ENCODE measurements at places on chromosomes 4 and X. TPM values are rescaled to one million over a fixed set of nuclear protein-coding genes. Genes with fewer than 3 reads are reported as not detected.

TMEM150C gene
- 3.5 TPM for total RNA-seq

GUCY1A1 gene
- total RNA-seq = 7.2 TPM

GAGE12F gene
- not detected for total RNA-seq

CENPVL2 gene
- not detected for total RNA-seq

TMEM175 gene
- 15.3 TPM for total RNA-seq

TLR3 gene
- total RNA-seq = 2.0 TPM

ABCG2 gene
- total RNA-seq = 1.8 TPM

LDB2 gene
- total RNA-seq = 13.8 TPM

TXK gene
- not detected for total RNA-seq

FAT1 gene
- total RNA-seq = 5.8 TPM

SLC6A14 gene
- total RNA-seq = not detected

TMEM271 gene
- total RNA-seq = not detected

DNA sequence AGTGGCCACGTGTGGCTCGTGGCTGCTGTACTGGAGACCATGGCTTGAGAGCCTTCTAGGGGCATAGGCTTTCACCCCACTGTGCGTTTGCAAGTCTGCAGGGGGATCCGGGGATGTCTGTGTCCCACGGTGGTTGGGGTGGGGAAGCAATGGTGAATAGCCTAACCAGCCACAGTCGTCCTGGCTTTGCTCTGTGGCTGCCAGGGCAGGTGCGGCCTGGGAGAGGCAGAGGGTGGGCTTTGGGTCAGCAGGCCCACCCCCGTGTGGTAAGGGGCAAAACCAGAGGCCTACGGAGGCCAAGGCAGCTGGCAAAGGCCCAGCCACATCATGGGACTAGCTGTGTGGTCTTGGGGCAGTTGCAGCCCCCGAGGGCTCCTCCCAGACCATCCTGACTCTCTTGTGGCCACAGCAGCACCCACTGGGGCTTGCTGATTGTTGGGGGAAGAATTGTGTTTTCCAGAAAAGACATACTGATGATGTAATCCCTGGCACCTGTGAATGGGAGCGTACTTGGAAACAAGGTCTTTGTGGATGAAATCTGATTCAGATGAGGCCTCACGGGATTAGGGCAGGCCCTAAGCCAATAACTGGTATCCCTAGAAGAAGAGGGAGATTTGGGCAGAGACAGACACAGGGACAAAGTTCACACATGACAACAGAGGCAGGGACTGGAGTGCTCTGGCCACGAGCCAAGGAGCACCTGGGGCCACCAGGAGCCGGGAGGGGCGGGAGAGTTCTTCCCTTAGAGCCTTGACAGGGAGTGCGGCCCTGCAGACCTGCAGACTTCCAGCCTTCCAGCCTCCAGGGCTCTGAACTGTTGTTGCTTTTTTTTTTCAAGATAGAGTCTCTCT is 2.9 kb downstream of the CPZ start:
- no peak overlapping the region for H3K4me3 ChIP-seq
- no peaks in the 10 kb centered on the region for H3K4me1 ChIP-seq
- H3K36me3 ChIP-seq = no peaks in the 10 kb centered on the region
- no peak overlapping the region for H3K27ac ChIP-seq
- DNase-seq = no peak

DNA sequence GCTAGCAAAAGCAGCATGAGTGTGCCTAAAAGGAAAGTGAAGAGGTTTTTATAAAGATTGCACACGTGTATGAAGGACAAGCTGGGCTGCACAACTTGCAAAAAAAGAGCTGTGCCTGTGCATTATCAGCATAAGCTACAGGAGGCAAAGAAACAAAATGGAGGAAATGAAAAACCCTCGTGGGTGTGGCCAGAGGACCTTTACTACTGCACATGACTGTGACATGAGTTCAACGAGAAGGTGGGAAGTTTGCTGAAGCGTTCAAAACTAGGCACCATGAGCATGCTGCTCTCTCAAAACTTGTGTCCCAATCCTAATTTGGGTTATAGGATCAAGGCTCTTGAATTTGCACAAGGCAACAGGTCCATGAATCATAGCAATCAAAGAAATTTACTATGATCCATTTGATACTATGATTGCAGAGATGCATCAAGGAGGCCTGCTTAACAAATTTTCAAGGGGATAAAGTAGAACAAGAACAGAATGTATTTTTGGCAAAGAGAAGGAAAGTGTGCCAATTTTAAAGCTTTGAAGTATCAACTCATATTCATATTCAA is 38.1 kb upstream of the CXorf38 start:
- H3K27ac ChIP-seq = peak overlapping the region; percentile 7
- H3K27me3 ChIP-seq = no peaks in the 10 kb centered on the region
- no peak for DNase-seq
- peaks cover 51% of the 10 kb centered on the region for H3K4me1 ChIP-seq
- no peak overlapping the region for H3K4me3 ChIP-seq

DNA sequence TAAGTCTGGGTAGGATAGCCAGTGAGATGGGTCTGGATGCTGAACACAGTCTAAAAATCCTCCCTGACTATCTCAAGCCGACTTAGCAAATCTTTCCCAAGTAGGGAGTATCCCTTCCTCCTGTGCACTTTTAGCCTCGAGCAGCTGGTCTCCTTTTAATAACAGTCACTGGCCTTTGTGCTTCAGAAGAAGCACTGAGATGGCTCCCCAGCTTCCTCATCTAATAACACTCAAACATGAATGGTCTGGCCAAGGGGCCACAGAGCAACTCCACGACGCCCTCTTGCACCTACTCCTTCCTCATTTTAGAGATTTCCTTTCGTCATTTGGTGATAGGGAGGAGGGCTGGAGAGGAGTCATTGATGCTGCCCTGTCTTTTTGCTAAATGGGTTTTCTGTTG is 78.8 kb upstream of the TMEM150C start:
- no peak for DNase-seq
- H3K27ac ChIP-seq = no peak overlapping the region
- H3K4me1 ChIP-seq = no peaks in the 10 kb centered on the region
- no peaks in the 10 kb centered on the region for H3K27me3 ChIP-seq
- no peaks in the 10 kb centered on the region for H3K36me3 ChIP-seq

DNA sequence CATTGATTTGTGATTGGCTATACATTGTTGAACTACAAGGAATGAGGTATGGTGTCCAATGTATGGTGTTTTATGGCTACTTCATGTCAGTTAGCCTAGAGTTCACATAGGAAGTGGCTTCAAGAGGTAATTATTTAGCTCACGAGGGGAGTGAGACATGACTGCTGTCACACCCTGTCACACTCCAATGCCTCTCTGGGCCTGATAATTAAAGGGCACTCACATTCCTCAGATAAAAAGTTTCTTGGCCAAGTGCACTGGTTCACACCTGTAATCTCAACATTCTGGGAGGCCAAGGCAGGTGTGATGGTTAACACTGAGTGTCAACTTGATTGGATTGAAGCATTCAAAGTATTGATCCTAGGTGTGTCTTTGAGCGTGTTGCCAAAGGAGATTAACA is 65.0 kb upstream of the DDX60 start:
- DNase-seq = no peak
- H3K27me3 ChIP-seq = no peaks in the 10 kb centered on the region

DNA sequence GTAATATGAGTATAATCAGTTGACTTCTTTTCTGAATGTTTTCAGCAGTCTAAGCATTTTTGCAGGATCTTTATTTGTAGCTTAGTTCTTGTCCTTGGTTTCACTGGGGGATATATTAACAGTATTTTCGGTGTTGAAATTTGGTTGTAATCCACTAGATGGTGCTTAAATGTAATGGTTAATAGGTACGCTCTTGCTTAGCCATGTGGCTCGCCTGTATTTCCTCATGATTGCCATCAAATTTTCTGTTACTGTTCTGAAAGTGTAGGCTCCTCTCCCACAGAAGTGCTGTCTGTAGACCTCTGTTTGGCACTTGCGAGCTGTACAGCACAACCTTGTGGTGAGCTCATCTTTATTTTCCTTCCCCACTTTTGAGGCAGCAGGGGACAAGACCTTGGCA is 3.9 kb upstream of the FAAH2 start:
- H3K4me1 ChIP-seq = no peaks in the 10 kb centered on the region
- no peaks in the 10 kb centered on the region for H3K36me3 ChIP-seq
- H3K27me3 ChIP-seq = no peaks in the 10 kb centered on the region
- no peak overlapping the region for H3K4me3 ChIP-seq
- no peak overlapping the region for H3K27ac ChIP-seq
- no peak for DNase-seq

GRCh38 chr4:2642968-2643367 is 106.5 kb downstream of the FAM193A start:
- H3K36me3 ChIP-seq = peaks cover 73% of the 10 kb centered on the region
- DNase-seq = no peak
- H3K4me1 ChIP-seq = peaks cover 6% of the 10 kb centered on the region

- H3K27me3 ChIP-seq = no peaks in the 10 kb centered on the region
These were observed 10.8 kb downstream of the AGTR2 start for GRCh38 chrX:116181300-116181699.

DNA sequence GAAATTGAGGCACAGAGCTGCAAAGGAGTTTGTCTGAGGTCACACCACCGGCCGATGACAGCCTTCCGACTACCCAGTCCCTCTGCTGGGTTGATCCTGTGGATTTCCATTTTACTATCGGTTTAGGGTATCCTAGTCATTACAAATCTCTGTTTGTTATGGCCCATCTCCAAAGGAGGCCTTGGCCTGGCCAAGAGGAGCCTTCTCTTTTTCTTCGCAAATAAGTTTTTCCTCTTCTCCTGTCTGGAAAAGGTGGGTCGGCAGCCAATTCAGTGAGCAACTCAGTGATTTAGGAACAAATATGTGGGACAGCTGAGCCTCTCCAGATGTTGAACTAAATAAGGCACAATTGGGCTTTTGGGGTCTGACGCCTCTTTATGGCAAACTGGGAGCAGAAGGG is 169.2 kb upstream of the RBPJ start:
- no peak for DNase-seq
- no peaks in the 10 kb centered on the region for H3K4me1 ChIP-seq
- H3K4me3 ChIP-seq = no peak overlapping the region
- H3K36me3 ChIP-seq = no peaks in the 10 kb centered on the region
- H3K27me3 ChIP-seq = no peaks in the 10 kb centered on the region
- no peak overlapping the region for H3K27ac ChIP-seq

DNA sequence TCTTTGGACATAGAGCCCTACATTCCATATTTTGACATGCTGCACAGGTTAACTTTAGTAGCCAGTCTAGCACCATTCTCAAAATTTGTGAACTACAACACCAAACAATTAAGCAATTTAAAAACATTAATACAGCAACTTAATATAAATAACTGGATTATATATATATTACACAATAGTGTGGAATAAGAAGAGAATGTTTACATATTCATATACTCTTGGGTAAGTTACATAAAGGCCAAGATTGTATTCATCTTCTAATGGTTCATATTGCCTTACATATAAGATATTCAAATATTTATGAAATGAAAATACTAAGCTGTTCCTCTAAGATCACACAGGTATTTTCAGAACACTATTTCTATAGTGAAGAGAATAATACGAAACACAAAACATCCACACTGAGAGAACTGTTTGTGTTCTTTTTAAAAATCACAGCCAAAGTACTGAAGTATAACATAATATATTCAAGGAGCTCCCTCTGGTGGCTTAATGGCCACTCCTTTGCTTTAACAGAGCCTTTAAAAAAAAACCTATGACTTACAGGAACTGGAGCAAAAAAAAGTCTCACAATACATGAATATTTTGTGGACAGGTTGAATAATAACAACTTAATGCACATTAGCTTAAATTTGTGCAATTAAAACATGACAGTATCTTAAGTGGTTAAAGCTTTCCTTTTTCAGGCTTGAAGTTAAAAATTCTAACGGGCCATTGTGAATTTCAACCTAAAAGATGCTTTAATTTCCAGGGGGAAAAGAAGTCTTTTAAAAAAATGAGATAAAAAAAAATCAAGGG is 46.2 kb downstream of the NEK1 start:
- H3K4me1 ChIP-seq = no peaks in the 10 kb centered on the region
- no peak overlapping the region for H3K27ac ChIP-seq
- no peak overlapping the region for H3K4me3 ChIP-seq

DNA sequence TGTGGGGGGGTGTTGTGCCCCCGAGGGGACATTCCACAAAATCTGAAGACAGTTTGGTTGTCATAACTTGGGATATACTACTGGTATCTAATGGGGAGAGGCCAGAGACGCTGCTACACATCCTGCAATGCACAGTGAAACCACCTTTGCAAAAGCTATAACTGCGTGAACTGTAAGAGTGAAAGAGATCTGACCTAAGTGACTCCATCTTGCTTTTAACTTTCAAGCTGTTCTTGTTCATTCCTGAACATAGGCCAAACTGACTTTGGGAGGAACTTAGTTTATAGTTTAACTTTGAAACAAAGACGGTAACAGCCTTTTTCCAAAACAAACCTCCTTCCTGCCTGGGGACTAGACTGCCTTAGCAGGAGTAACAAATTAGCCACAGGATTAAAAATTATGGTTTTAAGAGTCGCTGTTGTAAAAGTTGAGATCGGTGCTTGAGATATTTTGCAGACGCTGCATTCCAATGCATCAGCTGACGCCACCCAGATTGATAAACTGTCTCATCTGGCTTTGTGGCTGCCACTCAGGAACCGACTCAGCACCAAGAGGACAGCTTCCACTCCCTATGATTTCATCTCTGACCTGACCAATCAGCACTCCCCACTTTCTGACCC is 70.9 kb downstream of the ATXN3L start:
- no peak overlapping the region for H3K27ac ChIP-seq
- no peaks in the 10 kb centered on the region for H3K36me3 ChIP-seq

- H3K4me1 ChIP-seq = no peaks in the 10 kb centered on the region
- H3K36me3 ChIP-seq = no peaks in the 10 kb centered on the region
- no peak overlapping the region for H3K27ac ChIP-seq
- no peak overlapping the region for H3K4me3 ChIP-seq
These were observed 287.2 kb downstream of the INPP4B start for GRCh38 chr4:142558851-142559250.

DNA sequence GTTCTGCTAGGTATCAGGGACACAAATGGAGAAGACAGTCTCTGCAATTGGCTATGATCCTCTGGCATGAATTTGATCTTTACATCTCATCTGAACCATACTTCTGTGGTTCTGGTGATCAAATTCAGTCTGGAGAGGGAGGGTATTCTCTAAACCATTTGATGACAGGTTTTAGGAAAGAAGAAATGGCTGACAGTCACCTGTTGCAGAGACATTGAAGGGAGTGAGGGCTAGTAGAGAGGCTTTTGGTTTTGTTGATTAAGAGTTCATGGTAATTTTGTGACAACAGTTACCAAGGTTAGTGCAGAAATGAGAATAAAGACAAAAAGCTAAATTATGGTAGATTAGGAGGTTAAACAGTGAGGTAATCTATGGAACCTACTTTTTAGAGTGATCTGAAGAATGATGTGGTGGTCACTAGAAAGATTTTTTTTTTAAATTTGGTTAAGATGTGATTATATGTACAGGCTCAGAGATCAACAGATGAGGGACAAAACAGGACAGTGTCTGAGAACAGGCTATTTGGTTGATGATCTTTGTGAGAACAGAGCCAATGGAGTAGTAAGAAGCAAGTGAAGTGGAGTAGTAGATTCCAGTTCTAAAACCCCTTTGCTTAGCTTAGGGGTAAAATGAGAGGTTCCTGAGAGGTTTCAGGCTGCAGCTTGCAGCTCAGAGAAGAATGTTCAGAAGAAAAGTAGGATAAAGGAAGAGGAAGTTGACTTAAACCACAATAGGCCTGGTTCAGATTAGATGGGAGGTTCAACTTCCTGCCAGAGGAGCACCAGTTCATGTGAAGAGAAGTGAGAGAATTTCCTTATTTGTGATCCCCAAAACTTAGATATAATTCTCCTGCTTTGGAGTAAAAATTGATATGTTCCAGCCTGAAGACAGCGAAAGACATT is 34.7 kb downstream of the VSIG4 start:
- no peaks in the 10 kb centered on the region for H3K36me3 ChIP-seq
- H3K27ac ChIP-seq = no peak overlapping the region
- DNase-seq = no peak
- no peak overlapping the region for H3K4me3 ChIP-seq

All from psoas muscle (tissue), 8 donors.